GM18507 (cell line): ENCODE measurements at places on chromosomes 13 and 19.

GRCh38 chr13:79384022-79384610 lies 21.9 kb downstream of the RBM26 start:
- no peak for DNase-seq

DNA sequence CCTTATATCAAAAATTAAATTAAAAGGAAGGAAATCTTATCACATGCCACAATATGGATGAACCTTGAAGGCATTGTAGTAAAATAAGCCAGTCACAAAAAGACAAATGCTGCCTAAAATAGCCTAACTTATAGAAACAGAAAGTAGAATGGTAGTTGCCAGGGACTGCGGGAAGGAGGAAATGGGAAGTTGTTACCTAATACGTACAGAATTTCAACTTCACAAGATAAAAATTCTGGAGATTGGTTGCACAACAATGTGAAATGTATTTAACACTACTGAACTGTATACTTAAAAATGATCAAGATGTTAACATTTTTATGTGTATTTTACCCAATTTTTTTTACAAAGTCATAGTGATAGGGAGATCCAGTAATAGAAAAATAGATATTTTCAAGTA lies 10.2 kb upstream of the N4BP2L2 start:
- no peak for DNase-seq

DNA sequence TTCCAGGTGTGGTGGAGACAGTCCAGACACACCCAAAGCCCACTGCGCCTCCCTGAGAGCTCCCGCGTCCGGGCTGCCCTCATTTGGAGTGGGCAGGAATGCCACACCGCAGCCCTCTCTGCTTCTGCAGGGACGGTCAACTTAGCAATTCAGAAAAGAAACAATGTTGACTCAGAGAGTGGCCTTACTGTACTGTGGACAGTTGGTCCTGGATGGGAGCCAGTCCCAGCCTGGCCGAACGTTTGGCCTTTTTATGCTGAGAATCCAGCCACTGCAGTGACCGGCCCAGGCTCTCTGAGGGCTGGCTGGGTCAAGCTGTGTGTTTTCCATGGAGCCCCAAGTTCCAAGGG lies 7.2 kb downstream of the GAS6 start:
- DNase-seq: no peak

GRCh38 chr13:49908637-49909036 lies 27.5 kb downstream of the SPRYD7 start:
- DNase-seq: no peak

- DNase-seq: no peak
These were observed 9.8 kb downstream of the SIGLEC10 start for GRCh38 chr19:51407511-51408131.

GRCh38 chr19:12834976-12835757 lies 788 bp upstream of the RTBDN start:
- no peak for DNase-seq

- DNase-seq: no peak
These were observed 62.8 kb upstream of the PCDH9 start for GRCh38 chr13:67292886-67293285.

DNA sequence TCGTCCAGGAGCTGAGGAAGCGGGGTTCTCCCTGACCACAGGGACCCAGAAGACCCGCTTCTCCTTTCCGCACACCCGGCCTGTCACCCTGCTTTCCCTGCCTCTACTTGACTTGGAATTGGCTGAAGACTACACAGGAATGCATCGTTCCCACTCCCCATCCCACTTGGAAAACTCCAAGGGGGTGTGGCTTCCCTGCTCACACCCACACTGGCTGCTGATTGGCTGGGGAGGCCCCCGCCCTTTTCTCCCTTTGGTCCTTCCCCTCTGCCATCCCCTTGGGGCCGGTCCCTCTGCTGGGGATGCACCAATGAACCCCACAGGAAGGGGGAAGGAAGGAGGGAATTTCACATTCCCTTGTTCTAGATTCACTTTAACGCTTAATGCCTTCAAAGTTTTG lies 18.9 kb downstream of the VASP start:
- no peak for DNase-seq

GRCh38 chr19:3187662-3188511 lies 2.2 kb downstream of the NCLN start:
- DNase-seq: no peak

GRCh38 chr19:55473225-55474012 lies 3.0 kb upstream of the ZNF628 start:
- DNase-seq: no peak

DNA sequence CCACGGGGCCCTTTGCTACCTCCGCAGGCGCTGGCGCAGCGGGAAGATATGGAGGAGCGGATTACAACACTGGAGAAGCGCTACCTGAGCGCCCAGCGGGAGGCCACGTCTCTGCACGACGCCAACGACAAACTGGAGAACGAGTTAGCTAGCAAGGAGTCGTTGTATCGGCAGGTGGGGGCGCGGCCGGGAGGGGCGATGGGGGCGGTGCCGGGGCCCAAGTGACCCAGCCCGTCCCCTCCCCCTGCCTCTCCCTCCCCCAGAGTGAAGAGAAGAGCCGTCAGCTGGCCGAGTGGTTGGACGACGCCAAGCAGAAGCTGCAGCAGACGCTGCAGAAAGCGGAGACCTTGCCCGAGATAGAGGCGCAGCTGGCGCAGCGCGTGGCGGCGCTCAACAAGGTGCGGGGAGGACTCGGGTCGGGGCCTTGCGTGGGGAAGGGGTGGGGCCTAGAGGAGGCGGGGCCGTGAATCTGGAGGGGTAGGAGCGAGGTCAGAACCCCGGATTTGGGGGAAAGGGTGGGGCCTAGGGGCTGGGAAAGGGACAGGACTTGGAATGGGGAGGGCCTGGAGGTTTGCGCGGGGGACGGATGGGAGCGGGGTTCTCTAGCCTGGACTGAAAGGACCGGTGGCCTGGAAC lies 13.7 kb downstream of the PPFIA3 start:
- no peak for DNase-seq

DNA sequence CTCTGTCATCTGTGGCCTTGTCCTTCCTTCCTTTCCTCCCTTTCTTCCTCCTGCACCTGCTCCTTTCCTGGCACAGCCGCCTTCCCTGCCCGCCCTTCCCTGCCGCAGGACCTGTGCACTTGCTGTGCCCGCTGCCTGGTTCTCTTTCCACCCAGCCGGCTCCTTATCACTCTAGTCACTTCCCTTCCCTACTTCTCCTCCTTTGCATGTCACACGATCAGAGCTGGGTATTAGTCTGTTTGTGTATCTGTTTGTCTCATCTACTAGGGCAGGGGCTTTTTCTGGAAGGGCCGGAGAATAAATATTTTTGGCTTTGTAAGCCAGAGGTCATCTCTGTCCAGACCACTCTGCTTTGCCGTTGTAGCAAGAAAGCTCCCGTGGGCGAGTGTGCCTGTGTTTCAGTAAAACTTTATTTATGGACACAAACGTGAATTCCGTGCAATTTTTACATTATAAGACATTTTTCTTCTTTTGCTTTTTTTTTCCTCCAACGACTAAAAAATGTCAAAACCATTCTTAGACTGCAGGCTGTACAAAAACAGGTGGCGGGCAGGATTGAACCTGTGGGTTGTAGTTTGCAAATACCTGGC lies 6.1 kb downstream of the KDM4B start:
- no peak for DNase-seq

DNA sequence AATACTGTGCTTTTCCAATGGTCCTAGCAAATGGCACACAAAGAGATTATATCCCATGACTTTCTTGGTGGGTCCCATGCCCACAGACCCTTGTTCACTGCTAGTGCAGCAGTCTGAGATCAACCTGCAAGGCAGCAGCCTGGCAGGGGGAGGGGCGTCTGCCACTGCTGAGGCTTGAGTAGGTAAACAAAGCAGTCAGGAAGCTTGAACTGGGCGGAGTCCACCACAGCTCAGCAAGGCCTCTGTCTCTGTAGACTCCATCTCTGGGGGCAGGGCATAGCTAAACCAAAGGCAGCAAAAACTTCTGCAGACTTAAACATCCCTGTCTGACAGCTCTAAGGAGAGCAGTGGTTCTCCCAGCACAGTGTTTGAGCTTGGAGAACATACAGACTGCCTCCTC lies 82.9 kb downstream of the ZNF737 start:
- DNase-seq: no peak

- no peak for DNase-seq
These were observed 41.0 kb downstream of the AKAP11 start for GRCh38 chr13:42312817-42313431.

DNA sequence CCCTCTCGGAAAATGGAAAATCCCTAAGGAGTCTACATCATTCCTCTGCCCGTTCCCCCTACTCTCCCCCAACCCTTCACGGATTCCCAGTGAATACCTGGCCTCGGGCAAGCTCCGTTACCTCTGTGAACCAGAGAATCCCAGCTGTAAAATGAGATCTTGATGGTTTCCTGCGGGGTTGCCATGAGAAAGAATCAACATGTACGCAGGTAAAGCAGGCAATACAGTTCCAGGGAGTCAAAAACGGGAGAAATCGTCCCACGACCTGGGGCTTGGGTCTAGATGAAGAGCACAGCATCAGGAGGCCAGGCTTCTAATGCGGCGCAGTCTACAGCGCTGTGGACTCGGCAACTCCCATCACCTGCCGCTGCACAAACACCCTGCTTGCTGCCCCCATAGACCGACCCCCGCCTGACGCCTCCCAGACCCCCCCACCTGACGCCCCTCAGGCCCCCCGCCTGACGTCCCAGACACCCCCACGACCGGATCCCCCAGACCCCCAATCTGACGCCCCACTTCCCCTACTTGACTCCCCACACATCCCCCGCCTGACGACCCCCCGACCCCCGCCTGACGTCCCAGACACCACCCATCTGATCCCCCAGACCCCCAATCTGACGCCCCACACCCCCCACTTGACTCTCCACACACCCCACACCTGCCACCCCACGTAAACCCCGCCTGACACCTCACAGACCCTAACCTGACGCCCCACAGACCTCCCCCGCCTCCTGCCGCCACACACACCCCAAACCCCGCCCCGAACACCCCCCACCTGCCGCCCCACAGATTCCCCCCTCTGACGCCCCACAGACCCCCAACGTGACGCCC lies 680 bp downstream of the LIG4 start:
- DNase-seq: no peak

- no peak for DNase-seq
These were observed 111.3 kb downstream of the KATNAL1 start for GRCh38 chr13:30196025-30196424.

DNA sequence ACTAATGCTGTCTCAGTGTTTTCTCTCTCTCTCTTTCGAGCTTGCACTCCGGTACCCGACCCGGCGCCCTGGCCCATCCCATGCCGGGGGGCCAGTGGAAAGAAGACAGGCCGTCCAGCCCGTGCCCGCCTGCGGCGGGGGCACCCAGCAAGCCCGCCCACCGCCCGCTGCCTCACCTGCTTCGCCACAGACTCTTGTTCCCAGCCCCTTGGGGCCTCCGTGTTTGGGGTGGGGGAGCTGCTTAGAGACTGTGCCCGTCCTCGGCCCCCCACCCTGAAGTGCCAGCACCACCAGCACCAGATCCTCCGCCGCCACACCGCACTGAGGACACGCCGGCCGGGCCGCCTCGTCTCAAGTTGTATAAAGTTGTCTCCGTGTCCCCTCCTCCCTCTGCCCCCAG lies 2.4 kb downstream of the LENG9 start:
- no peak for DNase-seq

DNA sequence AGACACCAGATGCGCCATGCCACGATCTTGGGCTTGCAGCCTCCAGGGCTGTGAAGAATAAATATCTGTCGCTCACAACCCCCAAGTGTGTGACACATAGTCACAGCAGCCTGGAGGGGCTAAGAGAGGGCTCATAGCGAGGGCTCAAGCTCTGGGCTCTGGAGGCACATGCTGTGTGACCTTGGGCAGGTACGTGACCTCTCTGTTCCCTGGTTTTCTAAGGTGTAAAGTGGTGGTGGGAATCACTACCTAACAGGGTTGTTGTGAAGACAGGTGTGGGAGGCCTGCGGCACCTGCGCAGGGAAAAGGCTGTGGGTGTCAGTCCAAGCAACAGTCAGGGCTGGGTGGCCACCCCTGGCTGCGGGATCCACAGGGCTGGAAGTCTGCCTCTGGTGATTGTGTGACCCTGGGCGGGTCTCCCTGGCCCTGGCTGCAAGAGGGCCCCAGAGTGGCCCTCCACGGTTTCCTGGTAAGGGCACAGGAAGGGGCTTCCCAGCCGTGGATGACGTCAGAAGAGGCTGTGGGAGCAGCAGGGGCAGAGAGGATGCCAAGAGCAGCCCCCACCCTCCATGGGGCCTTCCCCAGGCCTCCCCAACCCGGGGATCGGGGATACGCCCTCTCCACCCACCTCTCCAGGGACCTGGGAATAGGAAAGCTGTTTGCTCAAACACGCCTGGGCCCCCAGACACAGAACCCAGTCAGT lies 218.8 kb upstream of the SGCG start:
- DNase-seq: no peak

- no peak for DNase-seq
These were observed 12.6 kb downstream of the ZNF585B start for GRCh38 chr19:37197768-37198167.

- DNase-seq: no peak
These were observed 22.3 kb upstream of the CLDN10 start for GRCh38 chr13:95530178-95530577.

- no peak for DNase-seq
These were observed 799.9 kb downstream of the PCDH9 start for GRCh38 chr13:66430269-66430668.

DNA sequence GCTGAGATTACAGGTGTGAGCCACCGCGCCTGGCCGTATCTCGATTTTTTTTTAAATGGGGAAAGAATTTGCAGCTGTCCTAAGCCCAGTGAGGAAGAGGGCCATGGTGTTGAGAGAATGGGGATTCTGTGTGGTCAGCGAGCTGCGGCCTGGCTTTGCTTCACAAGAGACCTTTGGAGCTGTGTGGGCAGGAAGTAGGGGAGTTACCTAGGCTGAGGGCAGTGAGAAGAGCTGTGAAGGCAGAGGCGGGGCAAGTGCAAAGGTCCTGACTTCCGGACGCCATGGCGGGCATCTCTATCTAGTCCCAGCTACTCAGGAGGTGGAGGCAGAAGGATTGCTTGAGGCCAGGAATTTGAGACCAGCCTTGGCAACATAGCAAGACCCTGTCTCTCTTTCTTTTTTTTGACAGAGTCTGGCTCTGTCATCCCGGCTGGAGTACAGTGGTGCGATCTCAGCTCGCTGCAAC lies 4.9 kb downstream of the AP2A1 start:
- no peak for DNase-seq

DNA sequence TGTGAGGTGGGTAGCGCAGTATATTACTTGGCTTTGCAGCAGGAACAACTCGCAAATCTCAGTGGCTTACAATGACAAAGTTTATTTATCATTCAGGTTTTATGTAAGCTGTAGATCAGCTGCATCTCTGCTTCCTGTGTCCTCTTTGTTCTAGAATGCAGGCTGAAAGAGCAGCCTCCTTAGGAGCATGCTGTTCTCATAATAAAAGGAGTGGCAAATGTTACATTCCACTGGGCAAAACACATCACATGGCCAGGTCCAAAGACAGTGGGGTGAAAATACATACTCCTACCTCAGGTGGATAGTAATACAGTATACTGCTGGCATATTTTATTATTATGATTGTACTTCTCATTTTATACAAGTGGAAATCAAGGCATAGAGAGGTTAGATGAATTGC lies 1.2 kb upstream of the CSNK1A1L start:
- DNase-seq: no peak

- no peak for DNase-seq
These were observed 512.4 kb upstream of the ATXN8OS start for GRCh38 chr13:69595181-69595580.

GRCh38 chr13:104267206-104267811 lies 1201.1 kb upstream of the SLC10A2 start:
- DNase-seq: no peak
